LNCaP clone FGC (cell line): ENCODE measurements at places on chromosomes 2 and 18.

DNA sequence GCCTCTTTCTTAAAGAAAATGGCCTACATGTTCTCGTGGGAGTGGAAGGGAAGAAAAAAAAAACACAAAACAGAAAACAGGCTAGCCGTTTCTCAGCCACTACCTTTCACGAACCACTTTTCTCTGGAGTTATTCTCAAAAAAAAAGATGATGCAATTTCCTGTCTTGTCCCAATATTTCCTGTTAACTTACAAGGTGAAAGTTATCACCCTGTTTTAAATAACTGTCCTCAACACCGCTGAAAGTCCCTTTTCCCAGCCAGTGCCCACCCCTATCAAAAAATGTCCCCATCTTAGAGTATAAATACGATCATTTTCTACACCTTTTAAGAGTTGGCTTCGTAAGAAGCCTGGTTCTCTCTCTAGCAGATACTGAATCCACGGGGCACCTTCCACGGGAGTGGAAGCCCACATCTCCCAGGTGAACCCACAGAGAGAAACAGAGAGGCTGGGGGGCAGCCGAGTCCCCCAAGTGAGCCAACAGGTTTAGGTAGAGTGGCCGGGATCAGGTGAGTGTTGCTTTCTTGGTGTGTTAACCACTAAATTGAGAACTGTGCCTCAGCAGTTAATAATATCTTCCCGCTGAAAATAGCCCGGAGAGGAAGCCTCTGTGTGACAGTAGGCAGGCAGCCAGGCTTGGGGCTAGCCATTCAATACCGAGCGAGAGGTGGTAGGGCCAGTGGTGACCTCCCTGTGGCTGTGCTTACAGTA is 15.9 kb downstream of the SMAD7 start:
- no peak for DNase-seq

- no peak for DNase-seq
Measured at GRCh38 chr18:22152093-22152492, 17.3 kb upstream of the GATA6 start.

GRCh38 chr18:45423659-45424058 is 191.6 kb upstream of the SLC14A2 start:
- DNase-seq, result no peak

DNA sequence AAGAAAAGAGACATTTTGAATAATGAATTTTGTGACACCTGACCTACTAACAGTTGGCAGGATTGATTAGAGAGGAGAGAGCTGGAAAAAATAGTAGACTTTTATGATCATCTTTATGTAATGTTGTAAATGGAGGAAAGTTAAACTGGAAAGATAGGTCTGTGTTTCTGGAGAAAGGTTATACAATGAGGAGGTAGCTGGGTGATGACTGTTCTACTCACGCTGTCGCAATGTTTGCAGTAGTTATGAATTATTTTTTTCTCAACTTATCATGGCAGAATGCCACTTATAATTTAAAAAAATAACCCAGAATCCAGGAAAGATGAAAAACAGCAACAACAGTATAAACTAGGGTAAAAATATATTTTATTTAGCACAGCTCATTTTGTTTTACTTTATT is 364.9 kb downstream of the SPAG16 start:
- DNase-seq, result no peak

DNA sequence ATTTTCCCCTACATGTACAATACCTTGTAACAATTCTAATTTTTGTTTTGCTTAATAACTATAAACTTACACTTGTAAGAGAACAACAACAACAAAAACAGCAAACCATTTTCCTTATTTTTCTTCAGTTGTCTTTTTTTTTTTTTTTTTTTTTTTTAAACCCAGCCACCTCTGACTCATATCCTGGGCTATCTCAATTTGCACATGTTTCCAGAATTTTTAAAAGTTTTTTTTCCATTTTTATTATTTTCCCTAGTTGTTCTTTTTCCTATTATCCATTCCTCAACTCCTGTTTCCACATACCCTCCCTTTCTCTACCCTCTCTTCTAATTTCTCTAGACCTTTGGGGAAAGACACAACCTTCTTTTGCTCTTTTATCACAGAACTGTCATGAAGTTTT is 112.5 kb downstream of the EFEMP1 start:
- DNase-seq, result no peak

DNA sequence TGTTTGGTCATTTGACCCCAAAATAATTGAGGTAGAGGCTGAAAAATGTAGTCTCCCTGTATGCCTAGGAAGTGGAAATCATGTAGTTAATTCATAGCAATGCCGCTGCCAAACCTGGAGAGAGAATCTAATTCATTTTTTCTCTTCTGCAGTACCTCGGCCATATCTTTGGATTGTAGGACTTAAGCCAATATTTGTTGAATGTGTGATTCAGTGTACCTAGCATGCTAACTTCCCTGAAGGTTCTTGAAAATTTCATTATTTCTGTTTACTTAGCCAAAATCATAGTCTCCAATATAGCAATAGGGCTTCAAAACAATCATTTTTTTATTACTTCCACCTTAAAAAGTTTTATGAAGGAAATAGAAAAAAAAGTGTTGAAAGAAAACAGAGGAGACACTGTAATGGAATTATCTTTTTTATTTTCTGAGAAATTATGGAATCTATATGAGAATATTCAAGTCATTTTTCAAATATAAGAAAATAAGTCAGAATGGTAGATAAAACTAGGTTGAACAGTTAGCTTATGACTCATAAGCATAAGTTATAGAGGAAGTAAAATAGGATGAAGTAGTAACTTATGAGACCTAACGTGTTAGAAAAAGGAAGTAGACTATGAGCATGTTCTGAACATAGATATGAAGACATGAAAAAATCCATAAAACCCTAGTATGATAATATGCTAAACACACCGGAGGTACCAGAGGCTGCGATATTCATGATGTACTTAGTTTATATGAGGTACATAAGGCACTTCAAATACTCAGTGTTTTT is 35.2 kb upstream of the CDH19 start:
- no peak for DNase-seq

DNA sequence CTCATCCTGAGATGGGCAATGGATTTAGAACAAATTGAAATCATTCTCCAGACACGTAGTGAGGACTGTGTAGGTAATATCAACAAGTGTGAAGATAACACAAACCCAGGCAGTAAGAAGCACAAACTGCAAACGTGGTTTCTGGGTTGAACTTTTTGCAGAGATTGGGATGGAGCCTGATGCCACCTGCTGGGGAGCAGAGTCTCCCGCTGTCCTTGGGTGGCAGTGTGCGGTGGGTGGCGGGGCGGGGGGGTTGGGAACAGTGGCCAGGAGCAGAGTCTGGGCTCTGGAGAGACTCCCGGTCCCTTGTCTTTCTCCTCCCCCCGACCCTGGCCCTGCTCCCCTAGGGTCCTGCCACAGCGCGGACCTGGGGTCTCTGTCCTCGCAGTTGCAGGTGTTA is 19.5 kb downstream of the TRAF3IP1 start:
- no peak for DNase-seq

GRCh38 chr2:10120877-10121574 is 1.5 kb upstream of the RRM2 start:
- no peak for DNase-seq

DNA sequence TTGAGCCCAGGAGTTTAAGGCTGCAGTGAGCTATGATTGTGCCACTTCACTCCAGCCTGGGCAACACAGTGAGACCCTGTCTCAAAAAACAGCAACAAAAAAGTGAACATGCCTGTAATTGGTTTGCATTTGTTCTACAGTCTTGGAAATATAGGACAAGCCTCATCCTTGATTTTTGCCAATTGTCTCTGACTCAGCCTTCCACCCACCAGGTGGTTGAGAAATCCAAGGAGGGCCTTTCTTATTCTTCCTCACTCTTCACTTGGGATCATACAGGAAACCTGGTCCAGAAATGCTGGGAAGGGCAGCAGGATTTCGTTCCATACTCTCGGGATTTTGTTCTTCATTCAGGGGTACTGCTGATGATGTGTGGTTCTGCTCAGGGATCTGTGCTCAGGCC is 94.6 kb downstream of the CDC42EP3 start:
- DNase-seq, result no peak

- no peak for DNase-seq
Measured at GRCh38 chr2:101609433-101609832, 88.1 kb upstream of the MAP4K4 start.

DNA sequence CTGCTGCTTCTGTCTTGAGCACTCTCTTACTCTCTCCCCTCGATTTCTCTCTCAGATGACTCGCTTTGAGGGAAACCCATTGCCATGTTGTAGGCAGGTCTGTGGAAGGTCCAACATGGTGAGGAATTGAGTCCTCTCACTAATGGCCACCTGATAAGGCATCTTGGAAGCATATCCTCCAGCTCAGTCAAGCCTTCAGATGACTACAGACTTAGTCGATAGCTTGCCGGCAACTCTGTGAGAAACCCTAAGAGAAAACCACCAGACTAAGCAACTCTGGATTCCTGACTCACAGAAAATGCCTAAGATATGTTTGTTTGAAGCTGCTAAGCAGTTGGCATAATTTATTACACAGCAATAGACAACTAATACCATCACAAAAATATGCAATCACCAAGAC is 51.2 kb downstream of the WDR75 start:
- DNase-seq, result no peak

GRCh38 chr18:58624011-58624410 is 4.9 kb downstream of the ALPK2 start:
- no peak for DNase-seq

GRCh38 chr2:145597006-145597405 is 1077.1 kb upstream of the ZEB2 start:
- no peak for DNase-seq

- no peak for DNase-seq
Measured at GRCh38 chr18:58882686-58883085, 18.0 kb downstream of the ZNF532 start.

DNA sequence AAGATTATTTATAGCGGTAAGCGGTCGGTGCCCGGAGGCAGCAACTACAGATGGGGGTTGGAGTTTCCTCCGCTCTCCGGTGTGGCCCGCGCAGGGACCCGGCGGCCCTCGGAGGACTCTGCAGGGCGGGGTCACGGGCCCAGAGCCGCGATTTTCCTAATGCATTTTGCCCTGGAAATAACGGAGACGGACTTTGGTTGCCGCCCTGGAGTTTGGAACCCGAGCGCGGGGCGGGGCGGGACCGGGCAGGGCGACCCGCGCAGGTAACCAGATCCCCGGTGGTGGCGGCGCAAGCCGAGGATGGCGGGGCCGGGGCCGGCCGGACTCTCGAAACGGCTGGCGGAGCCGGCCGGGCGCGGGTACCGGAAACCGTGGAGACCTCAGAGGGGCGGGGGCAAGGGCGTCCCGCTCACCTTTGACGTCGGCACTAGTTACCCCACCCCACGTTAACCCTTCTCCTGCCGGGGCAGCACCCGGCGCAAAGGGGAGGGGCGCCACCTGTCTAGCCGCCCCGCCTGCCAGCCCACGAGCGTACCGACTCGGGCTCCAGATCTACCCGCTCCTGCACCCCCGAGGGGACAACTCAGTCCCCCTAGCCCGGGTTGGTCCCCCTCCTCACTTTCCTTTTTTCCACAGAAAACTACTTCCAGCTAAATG is 2.9 kb downstream of the CYP26B1 start:
- DNase-seq, result no peak

DNA sequence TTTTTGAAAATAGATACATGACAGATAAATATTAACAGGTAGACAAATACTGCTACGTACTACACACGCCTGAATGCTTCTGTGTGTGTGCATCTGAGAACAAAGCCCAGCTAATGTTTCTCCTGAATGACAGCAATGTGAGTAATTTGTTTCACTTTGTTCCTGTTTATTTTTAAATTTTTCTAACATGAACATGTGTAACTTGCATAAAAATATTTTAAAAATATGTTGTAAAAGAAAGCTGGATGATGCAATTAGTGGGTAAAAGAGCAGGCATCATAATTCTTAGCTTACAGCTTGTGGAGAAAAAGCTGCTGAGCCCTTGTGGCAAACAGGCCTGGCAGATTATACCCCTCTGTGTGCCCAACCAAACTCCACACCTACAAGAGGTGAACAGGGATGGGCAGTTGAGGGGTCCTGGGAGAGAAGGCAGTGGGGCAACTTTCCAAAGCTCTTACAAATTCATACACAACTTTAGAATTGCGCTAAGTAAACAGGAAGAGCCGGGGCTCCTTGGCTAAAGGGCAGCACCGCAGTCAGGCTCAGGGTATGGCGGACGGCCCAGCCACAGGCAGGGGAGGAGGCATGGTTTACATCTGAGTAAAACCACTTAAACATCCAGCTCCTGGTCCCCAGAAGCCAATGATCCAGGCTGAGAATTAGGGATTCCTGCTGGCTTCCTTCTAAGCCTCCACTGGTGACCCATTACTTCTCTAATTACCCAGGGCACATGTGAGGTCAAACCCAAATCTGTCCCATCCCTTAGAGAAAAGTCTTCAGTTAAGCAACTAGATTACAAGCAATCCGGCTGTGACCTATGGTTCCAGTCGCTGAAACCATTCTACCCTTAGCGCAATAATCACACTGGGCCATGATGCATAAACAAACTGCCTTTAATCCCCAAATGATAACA is 14.0 kb downstream of the PXDN start:
- no peak for DNase-seq

DNA sequence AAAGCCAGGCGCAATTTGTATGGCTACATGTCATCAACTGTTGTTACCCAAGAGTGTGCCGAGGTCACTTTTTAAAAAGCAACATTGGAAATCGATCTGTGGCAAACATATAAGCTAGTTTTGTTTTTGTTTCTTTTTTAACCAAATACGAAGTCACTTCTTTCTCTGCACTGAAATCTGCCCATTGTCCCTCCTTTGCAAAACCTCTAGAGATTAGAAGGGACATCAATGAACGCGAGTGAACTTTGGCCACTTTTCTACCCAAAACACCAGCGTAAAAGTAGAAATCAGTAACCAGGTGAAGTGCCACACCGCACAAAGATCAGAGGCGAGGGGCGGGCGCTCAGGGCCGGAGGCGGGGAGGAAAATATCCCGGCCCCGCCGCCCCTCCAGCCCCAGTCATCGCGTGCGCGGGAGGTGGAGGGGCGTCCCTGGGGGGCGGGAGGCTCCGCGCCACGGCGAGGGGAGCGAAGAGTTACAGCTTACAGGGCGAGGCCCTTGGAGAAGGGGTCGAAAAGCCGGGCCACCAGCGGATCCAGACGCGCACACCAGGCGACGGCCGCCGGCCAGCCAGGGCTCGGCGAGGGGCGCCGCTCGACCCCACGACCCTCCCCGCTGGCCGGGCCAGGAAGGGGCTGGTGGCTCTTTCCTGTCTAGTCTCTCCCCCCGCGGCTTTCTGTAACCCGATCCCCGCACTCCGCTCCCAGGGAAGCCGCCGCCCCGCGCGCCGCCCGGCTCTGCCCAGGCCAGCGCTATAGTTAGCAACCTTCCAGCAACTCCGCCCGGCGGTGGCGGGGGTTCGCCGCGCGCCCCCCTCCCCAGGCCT is 993 bp downstream of the RBMS1 start:
- no peak for DNase-seq

DNA sequence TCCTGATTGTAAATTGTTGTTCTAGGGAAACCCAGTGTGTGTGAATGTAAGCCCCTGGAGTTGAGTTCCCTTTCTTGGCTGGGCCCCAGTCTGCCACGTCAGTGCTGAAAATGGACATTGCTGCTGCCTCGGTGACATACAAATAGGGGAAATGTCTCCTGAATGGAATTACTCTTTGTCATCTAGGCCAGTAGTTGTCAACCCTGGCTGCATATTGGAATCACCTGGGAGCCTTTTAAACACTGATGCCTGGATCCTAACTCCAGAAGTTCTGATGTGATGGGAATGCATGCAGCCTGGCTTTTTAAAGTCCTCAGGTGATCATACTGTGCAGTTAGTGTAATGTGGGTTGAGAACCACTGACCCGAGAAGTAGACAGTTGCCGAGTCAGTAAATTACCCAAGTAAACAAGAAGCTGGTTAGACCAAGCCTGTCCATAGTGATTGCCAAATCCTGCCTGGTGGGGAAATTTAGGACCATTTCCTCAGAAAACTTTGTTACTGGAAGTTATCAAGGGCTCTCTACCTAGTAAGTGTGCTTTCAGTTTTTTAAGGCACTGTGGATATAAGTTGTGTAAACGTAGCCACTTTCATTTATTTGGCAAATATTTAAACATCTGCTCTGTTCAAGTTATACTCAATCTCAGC is 27.6 kb upstream of the IL1R1 start:
- DNase-seq, result no peak
